ENCODE measurements at places on chromosomes 6 and 20.
A peak's percentile ranks its signal among the peaks of the same experiment; 100 is the strongest.

DNA sequence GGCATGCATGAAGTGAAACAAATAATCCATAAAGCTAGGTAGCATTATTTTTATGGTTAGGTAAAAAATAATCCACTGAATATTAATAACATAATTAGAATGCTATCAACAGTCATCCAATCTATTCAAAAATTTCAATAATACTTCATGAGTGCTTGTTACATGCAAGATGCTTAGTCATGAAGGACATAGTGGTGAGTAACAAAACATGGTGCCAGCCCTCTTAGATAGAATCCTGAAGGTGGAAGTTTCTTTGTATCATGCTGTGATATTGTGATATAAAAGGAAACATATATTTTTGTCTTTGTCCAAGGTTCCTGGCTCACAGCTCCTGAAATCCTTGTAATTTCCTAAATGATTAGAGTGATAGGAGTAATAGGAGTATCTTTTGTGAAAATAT is 14.9 kb downstream of the RCAN2 start:
- no peak for DNase-seq

DNA sequence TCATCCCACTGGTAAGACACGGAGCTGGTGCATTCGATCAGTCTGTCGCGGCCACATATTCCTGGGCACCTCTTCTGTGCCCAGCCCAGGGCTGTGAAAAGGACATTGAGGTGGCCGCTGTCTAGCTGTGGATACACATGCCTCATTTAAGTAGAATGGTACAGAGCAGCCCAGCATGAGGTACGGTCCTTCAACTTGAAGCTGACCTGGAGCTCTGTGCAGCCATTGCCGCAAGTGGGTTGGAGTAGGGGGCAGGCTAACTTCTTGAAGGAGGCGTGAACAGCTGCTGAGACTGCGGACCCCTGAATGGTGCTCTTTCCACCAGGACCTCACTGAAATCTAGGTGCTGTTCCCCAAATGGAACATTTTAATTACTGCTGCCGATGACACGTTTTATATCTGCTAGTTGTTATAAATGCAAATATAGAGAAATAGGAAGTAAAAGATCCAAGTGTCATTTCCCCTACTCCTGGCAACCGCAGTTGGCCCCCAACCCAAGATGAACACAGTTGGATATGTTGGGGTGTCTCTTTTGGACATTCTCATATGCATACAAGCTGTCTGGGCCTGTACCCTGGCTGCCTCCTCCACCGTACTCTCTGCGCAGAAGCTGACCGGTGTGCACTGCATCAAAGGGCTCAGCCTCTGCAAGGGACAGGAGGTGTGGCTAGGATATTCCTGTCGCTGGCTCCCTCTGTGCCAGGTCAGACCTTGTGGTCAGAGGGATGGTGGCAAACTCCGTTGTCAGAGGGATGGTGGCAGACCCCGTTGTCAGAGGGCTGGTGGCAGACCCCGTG is 86.1 kb downstream of the CDC5L start:
- DNase-seq, result no peak

DNA sequence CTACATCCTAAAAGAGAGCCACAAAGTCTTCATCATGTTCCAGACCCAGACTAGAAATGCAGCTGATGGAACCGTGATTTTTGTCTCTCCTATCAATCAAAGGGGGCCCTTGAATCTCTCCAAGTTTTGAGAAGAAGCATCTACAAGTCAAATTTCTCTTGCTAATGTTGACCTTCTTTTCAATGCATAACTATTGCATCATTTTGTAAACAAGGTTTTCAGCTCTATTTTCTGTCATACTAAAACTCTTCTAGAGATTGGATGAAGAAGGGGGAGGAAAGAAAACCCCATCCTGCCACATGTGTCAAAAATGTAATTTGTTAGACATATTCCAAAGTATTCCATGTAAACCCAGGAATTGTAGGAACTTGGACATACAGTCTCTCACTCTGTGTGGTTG is 169.2 kb downstream of the LMBRD1 start:
- no peak for DNase-seq

- DNase-seq, result no peak
Observed at GRCh38 chr6:154277629-154278017, 79.0 kb downstream of the IPCEF1 start.

DNA sequence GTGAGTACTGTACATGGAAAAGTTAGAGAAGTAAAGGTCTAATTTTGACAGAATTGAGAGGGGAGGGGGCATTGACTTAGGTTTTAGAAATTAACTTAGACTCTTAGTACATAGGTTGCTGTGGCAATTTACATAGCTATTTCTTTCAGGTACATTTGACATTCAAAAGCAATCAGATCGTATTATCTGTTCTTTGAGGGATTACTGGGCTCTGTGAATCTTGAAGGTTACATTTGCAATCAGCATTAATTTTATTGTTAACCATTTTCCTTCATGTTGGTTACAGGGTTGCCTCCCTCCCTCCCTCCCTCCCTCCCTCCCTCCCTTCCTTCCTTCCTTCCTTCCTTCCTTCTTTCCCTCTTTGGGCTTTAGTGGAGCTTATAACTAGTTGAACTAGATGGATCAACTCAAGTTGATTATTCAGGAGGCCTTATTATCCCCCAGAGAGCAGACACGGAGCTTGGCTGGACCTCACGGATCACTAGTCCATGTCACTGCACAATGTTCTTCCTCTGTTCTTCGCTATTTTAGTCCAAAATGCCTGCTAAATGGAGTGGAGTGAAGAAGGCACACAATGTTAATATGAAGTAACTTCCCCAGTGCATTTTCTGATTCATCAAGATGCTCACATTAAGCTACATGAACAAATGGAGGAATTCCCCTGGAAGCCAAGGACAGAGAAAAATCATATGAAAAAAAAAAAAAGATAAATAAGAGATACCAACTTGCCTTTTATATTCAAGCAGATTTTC is 87.8 kb downstream of the PLCB4 start:
- no peak for DNase-seq

DNA sequence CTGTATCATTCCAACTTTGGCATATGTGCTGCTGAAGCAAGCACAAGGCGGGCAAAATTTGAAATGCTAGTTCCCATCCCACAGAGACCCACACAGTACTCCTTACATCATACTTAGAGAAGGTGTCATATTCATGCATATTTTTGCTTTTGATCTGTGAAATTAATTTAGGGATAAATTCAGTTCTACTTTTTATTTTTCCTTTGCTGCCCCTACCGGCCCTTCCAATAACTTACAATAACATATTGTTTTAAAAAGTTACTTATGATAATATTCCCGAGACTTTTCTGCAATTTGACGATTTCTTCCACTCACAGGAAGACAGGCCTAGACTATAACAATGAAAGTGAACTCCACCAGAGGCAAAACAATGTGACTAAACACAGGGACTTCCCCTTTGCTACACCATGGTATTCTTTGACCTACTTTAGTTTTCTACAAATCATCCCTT is 35.0 kb downstream of the SESN1 start:
- DNase-seq, result no peak

DNA sequence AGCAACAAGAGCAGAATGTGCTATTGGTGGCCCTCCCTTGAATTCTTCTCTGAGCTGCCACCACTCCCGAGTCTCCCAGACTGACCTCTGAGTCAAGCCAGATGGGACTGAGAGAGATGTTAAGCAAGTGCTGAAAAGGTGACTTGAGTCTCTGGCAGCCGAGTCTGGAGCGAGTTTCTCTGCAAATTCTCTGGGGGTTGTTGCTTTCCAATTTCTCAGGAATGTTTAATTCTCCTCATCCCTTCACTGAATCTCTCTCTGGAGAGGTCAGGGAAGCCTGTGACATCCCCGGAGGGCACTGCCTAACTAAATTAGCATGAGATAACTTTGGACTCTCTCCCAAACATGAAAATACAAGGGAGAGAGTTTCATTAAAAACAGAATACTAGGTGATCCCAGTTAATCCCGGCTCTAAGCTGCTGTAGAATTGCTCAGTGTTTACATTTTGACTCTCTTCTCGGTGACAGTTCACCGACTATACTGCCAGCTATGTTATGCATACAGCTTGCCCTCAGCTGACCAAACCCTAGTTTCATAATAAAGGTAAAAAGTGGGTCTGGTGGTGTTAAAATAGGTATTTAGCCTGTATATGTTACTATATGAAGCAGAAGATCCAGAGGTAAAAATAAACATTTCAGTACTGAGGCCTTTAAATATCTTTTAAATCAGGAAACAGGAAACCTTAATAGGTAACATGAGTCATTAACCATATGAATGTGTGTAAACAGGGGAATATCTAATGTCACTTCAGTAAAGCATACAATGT is 157.9 kb downstream of the FOXC1 start:
- no peak for DNase-seq

DNA sequence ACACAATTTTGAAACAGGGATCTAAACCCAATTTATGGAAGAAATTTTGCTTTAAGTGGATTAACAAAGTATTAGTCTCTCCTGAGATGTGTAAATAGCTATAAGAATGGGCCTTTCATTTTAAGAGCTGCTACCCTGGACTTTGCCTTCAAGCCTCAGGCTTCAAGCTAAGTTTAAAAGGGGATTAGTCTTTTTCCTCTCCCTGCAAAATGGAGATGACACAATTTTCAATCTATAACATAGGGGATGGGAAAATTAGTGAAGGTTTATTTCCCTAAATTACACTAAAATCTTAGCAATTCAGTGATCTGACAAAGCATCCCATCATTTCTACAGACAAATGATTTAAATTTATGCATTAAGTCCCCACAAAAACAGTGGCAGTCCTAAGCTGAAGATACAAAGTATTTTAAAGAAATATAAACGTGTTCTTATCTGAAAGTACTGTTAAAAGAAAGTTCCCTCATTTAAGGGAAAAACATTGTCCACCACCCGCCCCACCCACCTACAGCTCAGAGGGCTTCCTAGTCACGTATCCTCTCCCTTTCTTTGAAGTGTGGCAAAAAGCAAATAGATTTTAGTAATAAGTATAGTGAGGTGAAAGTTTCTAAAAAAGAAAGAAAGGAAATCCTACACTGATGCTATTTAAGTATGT is 14.5 kb downstream of the ARHGAP18 start:
- DNase-seq, result no peak

DNA sequence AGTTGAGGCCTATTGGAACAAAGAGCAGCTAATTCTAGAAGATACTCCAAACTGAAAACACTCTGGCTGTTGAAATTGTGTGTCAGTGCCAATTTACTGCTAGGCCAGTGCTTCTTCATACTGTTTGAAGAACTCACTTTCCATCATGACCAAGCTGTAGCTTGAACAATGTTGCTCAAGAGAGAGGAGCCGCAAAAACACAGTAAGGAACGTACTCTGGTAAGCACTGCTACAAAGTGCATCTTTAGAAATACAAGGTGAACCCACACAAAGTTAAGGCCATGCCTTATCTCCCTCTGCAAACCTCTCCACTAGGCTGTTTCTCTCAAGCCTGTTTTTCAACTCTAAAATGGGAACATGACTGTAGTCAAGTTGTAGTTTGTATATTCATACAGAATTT is 74.5 kb upstream of the TULP1 start:
- no peak for DNase-seq

GRCh38 chr20:32366380-32366779 is 8.2 kb downstream of the ASXL1 start:
- no peak for DNase-seq

DNA sequence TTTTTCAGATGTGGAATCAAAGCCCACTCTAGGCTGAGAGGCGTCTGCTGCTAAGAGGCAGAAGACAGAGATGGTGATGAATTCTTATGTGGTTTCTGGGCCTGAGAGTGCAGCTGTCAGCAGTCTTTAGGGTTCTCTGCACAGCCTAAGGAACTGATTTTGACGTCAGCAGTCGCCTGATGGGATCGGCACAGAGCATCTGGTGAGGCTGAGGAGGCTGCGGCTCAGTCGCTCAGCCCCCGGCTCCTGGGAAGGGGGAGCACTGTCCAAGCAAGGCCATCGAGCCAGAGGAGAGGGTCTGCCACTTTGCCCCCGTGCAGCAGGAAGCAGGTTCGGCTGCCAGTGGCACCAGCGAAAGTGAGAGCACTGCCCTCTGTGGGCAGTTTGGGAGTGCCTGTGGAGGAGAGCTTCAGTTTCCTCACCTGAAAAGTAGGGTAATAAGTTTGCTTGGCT is 92.5 kb downstream of the TCP11 start:
- DNase-seq, result peak; percentile 34

GRCh38 chr6:74607934-74608333 is 597.9 kb downstream of the COL12A1 start:
- no peak for DNase-seq

DNA sequence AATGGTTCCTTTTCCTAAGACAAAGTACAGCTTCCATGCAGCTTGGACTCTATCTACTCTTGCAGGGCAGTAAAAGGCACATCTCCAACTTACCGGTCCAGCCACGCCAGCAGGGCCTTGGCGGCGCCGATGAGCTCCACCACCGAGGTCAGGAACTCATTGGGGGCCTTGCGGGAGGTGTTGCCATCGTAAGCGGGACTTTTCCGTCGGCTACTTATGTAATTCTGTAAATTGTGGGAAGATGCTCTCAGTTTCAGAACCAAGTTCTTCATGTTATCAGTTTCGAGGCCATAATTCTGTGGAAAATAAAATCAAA is 68.5 kb downstream of the CNKSR3 start:
- no peak for DNase-seq

DNA sequence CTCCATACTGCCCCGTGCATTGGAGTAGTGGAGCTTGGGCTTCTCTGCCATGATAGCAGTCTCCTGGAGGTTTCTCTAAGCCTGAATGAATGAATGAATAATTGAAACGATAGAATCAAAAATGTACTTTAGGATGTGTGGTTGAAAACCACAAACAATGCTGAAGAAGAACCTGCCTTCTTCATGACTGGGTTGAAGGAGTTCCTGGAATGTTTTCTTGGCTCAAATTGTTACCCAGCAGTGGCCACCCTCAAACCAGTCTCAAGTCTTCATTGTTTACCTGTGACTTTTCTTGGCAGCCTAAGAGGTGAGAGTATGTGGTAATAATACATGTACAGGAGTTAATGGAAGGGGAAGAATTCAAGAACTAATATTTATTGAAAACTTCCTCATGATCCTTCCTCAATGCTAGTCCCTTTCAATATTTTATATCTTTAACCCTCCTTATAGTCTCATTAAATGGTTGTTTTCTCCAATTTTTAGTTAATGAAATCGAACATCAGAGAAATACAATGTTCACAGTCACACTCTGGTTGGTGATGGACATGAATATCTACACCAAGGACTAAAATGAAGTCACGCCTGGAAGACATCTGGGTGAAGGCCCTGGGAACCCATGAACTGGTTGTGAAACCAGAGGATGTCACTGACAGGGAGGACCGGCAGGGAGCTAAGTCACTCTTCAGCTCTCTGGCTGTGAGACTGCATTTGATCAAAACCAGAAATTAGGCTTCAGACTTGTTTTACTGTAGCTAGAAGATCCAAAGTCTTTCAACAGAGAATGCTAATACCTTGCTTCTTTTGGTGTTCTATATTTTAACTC is at the start of gene GSTA5:
GSTA5 (minus strand) TSS at position 51 of the 823 bp plus-strand sequence.
- no peak for DNase-seq

GRCh38 chr6:89268776-89269175 is 46.3 kb downstream of the GABRR2 start:
- DNase-seq, result no peak

- no peak for DNase-seq
Observed at GRCh38 chr6:41452763-41453162, 93.4 kb upstream of the FOXP4 start.

All from GM06990 (cell line).